ENCODE measurements at places on chromosomes 16 and 17. TPM values are rescaled to one million over a fixed set of nuclear protein-coding genes. Genes with fewer than 3 reads are reported as not detected.

DNA sequence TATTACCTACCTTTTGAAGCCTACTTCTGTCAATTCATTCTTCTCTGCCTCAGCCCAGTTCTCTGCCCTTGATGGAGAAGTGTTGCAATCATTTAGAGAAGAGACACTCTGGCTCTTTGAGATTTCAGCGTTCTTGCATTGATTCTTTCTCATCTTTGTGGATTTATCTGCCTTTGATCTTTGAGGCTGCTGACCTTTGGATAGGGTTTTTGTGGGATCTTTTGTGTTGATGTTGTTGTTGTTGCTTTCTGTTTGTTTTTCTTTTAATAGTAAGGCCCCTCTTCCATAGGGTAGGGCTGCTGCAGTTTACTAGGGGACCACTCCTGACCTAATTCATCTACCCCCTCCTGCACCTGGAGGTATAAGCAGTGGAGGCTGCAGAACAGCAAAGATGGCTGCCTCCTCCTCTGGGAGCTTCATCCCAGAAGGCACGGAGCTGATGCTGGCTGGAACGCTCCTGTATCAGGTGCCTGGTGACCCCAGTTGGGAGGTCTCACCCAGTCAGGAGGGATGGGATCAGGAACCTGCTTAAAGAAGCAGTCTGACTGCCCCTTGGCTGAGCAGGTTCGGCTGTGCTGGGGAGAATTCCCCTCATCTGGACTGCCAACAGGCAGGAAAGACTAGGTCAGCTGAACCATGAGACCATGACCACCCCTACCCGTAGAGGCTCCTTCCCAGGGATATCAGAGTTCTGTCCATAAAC is 28.0 kb downstream of the NFATC3 start:
- DNase-seq = no peak

- no peak for DNase-seq
Observed at GRCh38 chr16:85569615-85570212, 43.4 kb upstream of the GSE1 start.

GRAP gene
- 7.8 TPM for total RNA-seq

DNA sequence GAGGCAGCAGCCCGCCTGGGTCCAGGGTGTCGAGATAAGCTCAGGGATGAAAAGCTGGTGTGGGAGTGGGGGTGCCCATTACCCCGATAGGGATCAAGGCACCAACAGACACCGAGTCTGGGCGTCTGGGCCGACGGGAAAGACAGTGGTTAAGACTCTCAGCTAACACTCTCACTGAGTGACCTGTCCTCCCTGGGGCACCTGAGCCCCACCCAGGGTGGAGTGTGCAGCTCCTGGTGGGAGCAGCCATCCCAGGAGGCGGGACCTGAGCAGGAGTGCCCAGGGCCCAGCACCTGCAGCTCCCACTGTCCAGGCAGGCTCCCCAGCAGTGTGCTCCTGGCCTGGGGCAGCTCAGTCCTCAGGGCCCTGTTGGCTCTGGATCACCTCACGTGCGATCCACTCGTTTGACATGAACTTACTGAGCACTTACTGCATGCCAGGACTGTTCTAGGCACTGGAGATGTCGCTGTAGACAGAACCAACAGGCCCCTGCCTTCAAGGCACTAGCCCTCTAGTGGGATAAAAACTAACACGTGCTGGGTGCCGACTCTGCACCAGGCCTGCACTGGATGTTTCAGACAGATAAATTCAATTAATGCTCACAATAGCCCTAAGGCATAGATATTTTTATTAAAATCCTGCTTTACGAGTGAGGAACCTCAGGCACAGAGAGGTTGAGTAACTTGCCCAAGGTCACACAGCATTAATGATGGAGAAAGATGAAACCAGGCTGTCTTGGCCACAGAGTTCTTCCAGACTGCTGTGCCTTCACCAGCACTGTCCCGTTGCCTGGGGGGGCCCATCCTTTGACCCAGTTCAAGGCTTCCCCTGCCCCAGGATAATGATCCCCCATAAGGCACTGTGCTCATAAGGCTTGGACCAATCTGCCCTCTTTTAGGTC is 1.9 kb downstream of the EVPLL start:
- no peak for DNase-seq

FNDC8 gene
- total RNA-seq = not detected

KRT9 gene
- total RNA-seq = not detected

GRCh38 chr16:89354325-89354724 is 136.0 kb downstream of the ANKRD11 start:
- DNase-seq = no peak

GRCh38 chr17:17469996-17470395 is 6.8 kb upstream of the MED9 start:
- no peak for DNase-seq

DNA sequence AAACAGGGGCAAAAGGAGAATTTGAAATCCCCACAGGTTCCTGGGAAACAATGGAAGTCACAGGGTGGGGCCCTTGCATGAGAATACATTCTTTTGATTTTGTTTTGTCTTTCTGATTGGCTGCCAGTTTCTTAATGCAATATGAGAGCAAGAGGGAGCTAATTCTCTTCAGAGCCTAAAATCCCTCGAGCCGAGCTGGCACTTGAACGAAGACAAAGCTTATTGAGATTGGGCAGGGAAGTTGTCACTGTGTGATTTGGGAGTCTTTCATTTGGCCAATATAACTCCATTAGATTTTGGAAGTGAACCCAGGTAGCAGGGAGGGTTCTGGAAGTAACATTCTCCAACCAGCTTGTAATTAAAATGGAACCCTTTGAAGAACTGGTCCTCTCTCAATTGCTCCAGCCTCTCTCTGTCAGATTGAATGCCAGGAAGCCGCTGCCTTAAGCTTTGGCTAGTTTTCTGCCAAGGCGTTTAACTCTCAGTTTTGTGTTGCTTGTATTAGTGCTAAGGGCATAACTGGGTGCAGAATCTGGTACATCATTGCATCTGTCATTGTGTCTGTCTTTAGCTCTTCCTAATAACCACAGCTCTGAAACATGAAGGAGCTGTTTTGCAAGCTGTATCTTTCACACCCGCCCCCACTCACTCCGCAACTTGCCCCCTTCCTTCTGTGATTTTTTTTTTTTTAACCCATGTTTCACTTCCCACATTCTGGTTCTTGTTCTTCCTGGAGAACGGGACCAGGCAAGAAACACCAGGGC is 272.0 kb downstream of the MAF start:
- DNase-seq = no peak

ASGR1 gene
- 5.0 TPM for total RNA-seq

- DNase-seq = no peak
Observed at GRCh38 chr17:80892900-80893603, 98.6 kb upstream of the CHMP6 start.

TRIM37 gene
- 24.8 TPM for total RNA-seq

- DNase-seq = no peak
Observed at GRCh38 chr17:27921077-27921476, 27.9 kb upstream of the LYRM9 start.

DNA sequence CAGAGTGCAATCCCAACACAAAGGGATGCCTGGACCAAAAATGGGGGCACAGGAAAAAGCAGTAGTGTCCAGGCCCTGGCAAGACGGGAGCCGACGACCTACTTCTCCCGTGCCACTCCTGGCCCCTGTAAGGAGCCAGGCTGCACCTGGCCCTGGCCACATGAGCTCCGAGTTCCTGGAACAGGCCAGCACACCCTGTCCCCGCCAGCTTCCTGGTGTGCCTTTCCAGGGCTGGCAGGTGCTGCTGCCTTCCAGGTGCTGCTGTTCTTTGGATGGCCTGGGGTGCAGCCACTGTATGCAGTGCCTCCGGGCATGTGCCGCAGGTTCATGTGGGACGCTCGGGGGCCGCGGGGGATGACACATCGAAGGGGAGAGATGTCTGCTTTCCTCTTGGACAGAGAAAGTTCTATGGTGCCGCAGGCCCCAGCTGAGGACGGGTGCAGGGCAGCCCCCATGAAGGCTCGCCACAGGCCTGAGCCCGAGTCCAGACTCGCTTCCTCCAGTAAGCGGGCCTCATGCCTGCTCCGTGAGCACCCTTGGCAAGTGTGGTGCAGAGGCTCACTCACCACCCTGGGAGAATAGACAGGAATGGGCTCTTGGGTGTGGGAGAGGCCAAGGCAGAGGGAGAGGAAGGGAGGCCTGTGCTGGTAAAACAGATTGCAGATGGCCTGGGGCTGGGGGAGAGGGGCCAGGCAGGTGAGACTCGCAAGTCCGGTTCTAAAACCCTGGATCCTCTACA is 54.7 kb upstream of the FASN start:
- DNase-seq = peak; percentile 67

- no peak for DNase-seq
Observed at GRCh38 chr16:56960681-56961281, 969 bp upstream of the CETP start.

DNA sequence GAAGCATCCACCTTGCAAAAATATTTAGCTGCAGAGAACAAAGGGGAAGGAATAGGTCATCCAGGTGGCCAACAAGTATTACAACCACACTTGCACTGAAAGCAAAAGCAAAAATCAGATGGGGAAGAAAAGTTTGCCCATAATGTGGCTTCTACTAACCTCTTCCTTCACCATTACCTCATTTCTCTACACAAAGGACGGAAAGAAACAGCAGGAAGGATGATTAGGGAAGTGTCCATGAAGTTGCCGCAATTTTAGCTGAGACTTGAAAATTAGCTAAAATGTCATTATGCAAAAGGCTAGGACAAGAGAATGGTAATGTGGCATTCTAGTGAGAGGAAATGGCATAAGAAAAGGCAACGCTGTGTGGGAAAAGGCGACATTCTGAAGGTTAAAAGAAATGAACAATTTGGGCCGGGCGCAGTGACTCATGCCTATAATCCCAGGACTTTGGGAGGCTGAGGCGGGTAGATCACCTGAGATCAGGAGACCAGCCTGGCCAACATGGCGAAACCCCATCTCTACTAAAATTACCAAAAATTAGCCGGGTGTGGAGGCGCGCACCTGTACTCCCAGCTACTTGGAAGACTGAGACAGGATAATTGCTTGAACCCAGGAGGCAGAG is 13.7 kb downstream of the KANSL1 start:
- DNase-seq = no peak

- DNase-seq = no peak
Observed at GRCh38 chr16:80887062-80887461, 82.7 kb upstream of the CDYL2 start.

ORMDL3 gene
- 73.6 TPM for total RNA-seq

- no peak for DNase-seq
Observed at GRCh38 chr17:81076141-81076679, 41.3 kb downstream of the BAIAP2 start.

GINS2 gene
- total RNA-seq = 0.81 TPM

CTRB1 gene
- 15.0 TPM for total RNA-seq

DNA sequence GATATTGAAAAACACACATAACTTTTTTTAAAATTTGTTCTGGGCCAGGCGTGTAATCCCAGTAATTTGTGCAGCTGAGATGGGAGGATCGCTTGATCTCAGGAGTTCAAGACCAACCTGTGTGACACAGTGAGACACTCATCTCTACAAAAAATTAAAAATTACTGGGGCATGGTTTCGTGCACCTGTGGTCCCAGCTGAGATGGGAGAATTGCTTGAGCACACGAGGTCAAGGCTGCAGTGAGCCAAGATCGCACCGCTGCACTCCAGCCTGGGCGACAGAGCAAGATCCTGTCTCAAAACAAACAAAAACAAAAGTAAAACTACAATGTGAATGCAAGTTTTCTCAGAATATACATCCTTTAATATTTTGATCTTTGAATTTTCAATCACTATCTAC is 15.1 kb downstream of the C16orf54 start:
- no peak for DNase-seq

DNA sequence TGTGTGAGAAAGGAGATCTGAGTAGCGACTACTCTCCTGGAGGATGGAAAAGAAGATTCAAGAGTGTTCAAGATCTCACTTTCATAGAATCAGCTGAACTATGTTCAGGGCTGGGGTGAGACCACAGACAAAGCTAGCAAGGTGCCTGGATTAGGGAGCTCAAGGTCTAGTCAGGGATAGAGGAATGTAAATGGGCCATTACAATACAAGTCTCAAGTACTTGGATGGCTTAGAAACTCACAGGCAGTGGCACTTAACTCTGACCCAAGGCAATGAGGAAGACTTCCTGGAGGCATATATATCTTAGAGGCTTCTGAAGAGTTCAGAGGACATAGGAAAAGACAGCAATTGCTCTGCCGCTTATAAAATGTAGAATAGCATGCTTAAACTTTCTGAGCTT is 184.9 kb upstream of the CDH11 start:
- no peak for DNase-seq

GRCh38 chr16:2985893-2986355 is 5.7 kb upstream of the PKMYT1 start:
- no peak for DNase-seq

CLEC10A gene
- total RNA-seq = 8.3 TPM

DNA sequence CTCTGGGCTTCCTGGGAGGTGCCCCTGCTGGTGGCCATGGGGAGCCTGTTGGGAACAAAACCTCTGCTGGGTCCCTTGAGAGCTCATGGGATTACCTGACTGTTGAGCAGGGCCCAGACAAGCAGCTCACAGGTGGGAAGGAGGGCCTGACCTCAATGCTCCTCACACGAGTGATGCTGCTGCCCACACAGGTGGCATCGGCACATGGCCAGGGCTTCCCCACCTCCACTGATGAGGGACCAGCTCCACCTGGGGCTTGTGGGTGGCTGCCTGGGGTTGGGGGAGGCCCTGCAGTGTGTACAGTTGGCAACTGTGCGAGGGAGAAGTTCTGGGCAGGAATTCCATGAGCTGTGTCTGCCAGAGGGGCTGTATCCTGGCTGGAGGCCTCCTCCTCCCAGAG is 87.8 kb upstream of the NLRP1 start:
- DNase-seq = no peak

DNA sequence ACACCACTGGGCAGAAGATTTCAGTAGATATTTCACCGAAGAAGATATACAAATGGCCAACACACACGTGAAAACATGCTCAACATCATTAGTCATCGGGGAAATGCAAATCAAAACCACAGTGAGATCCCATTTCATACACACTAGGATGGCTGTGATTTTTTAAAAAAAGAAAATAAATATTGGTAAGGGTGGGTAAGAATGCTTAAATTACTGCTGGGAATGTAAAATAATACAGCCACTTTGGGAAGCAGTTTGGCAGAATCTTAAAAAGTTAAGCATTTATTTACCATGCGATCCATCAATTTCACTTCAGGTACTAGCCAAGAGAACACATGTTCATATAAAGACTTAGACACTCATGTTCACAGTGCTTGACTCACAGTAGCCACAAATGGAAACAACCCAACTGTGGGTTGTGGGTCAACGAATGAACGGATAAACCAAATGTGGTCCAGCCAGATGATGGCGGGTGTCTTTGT is 6.5 kb upstream of the C16orf74 start:
- DNase-seq = no peak

- no peak for DNase-seq
Observed at GRCh38 chr16:15032547-15033308, 23.1 kb downstream of the NTAN1 start.

RPH3AL gene
- 26.7 TPM for total RNA-seq

RPL38 gene
- 627 TPM for total RNA-seq

NOG gene
- total RNA-seq = 0.20 TPM
